Stromal cell of bone marrow (primary cell): ENCODE measurements at places on chromosomes 5 and 9.

- no peak for DNase-seq
Observed at GRCh38 chr5:54754878-54755277, 230.5 kb downstream of the ESM1 start.

GRCh38 chr9:77909306-77909705 is 122.3 kb downstream of the GNAQ start:
- no peak for DNase-seq

DNA sequence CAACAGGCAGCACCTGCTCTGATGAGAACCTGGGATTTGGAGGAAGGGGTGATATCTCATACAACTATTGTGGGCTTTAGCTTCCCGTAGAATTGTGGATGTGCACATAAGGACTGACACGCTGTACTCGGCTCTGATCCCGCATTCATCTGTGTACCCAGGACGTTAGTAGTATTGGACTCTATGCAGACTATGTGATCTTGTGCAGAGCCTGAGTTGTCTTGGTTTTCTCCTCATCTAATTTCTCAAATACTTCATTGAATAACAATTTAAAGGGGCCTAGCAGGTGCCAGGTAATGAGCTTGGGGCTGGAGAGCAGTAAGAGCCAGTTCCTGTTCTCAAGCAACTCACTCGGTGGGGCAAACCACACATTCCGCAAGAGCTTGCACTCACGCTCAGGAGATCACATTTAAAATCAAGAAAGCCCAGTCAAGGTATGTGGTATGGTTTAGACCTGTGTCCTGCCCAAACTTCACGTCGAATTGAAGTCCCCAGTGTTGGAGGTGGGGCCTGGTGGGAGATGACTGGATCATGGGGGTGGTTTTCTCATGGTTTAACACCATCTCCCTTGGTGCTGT is 14.8 kb downstream of the C5orf15 start:
- DNase-seq, result no peak

DNA sequence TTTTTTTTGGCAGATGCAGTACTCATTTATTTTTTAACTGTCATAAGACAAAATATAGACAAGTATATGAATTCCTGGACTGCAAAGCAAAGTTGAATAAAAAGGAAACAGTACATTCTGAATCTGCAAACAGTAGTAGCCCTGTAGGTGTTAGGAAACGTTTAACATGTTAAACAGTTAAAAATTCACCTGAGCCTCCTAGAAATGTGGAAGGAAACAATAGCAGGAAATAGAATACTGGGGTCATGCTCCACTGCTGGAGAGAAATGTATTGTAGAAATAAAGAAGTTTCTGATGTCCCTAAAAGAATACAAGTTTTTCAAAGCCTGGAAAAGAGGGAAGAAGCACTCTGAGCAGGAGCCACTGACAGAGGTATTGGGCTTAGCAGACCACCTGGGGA is 866.0 kb downstream of the PTPRD start:
- DNase-seq, result no peak

GRCh38 chr9:86122311-86122710 is 23.0 kb upstream of the GOLM1 start:
- DNase-seq, result no peak

DNA sequence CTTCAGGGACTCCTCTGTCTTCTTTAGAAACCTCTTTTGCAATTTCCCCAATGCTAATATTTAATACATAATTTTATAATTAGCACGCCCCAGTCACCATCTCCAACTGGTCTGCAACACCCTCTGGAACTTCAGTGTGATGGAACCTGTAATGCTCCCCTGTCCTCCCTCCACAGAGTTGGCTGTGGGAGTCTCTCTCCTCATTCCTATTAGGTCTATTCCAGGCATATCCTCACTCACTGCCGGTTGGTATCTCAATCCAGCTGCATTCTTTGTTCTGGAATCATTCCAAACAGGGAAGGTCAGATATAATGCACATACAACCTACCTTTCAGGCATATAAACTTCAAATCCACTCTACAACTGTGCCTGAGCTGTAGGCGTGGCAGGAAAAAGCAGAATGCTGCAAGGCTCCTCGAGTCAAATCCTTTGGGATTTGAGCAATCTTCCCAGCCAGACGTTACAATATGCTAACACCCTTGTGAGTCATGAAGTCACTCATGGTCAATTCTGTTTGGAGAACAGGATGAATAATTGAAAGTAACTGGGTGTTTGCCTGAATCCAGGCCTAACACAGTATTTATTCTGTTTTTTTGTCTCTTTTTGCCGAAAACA is 293.8 kb downstream of the CWC27 start:
- DNase-seq, result peak; percentile 99

DNA sequence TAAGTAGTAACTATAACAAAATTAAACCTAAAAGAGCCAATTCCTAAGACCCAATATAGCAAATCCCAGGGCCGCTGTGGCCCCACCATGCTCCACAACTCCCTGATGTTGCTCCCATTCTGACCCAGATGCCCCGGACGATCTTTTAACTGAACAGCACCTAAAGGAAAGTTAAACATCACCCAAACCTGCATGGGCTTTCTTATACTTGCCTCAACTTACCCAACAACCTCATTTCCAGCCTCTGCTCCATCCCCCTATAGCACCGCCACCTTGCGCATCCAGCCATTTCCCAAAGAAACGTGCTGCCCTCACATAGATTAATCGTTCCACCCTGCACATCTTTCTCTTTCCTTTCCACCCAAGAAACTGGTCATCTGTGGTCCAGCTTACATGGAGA is 54.6 kb downstream of the ZNF354C start:
- DNase-seq, result no peak

- no peak for DNase-seq
Observed at GRCh38 chr5:62030326-62030725, 275.7 kb upstream of the KIF2A start.

DNA sequence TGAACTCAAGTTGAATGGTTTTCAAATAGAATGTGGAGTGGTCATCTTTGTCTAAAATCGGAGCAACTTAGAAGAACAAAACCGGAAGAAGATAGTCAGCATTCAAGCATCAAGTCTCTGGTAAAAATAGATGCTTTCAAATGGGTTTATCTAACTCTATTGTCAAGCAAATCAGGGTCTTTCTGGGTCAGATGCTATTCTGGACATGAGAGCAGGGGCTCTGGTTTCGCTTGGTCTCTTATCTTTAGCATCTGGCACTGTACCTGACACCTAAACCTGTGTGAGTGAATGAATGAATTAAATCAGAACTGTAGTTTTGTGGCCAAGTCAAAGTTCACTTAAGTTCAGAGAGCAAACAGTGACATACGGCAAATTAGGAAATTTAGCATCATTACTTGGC is 173.5 kb downstream of the SLIT3 start:
- DNase-seq, result no peak
